AG04450 (cell line): ENCODE measurements at places on chromosomes 5 and 9.

DNA sequence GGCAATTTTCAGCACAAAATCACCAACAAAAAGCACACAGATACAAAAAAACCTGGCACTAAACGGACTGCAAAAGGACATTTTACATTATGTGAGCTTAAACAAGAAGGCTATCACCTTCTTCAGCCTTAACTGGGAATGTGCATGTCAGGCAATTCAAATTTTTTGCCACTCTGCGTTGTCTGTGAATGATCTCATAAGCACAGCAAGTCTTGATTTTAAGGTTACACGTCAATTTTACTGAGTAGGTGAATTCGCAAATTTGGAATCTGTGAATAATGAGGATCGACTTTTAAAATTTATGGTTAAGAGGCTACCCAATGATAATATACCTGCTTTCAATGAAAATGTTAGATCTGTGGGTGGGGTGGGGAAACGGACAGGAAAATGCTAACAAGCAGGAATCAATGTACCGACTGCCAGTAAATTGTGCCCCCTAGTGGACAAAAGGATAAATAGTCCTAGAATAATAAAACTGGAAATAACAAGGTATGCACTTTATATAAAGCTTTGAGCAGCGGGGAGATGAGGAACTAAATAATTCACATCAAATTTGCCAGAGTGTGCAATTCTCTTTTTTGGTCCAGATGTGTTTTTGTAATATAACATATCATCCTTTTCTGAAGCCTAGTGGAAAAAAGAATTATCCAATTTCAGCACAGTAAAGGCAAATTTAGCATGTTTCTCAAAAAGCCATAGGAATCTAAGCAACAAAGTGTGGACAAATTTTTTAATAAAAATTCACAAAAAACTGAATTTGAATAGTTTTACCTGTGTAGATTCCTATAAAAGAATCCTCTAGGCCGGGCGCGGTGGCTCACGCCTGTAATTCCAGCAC is 20.5 kb downstream of the EQTN start:
- DNase-seq, result peak; percentile 16

DNA sequence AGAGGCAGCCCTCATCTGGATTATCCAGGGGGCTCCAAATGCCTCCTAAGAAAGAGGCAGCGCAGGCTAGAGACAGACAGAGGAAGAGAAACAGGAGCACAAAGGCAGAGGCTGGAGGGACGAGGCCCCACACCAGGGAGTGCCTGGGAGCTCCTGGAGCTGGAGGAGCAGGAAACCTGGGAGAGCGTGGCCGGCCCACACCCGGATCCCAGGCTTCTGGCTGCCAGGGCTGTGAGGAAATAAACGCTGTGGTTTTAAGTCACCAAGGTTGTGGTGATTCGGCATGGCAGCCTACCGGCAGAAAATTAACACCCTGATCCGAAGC is 165.5 kb downstream of the OLFM1 start:
- no peak for DNase-seq

- no peak for DNase-seq
Observed at GRCh38 chr9:23945897-23946296, 119.9 kb upstream of the ELAVL2 start.

- DNase-seq, result no peak
Observed at GRCh38 chr5:35900972-35901695, 37.3 kb downstream of the CAPSL start.
